ENCODE measurements at places on chromosomes 12 and 14.

DNA sequence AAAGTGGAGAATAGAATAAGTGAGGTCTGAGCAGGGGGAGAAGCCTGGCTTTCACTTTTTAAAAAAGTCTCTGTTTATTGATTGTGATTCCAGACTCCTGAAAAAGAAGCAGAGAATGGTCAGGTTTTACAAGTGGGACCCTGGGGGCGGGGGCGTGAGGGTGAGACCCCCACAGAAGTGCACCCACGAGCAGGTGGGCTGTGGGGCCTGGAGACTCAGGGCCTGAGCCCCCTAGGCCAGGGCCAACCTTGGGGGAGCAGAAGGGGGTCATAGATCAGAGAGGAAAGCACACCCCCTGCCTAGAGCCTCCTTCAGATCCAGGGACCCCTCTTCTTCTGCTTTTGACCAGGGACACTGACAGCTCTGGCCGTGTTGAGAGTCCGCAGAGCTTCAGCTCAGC lies 180.3 kb downstream of the ADGRD1 start:
- no peak for DNase-seq

DNA sequence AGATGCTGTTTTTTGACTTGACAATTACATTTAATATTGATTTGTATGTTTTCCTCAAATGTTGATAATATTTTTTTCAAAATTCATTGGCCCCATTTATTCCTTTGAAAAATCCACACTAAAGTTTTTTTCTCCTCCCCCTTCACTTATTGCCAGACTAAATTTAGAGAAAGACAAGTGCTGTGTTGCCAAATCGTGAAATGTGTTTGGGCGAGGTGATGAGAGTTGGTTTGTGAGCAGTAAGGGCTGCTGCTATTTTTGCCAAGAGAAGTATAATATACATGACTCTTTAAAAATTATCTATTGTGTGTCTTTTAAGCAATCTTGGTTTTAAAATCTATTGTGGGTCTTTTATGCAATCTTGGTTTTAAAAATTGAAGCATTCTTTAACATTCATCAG lies 188.9 kb downstream of the PPFIA2 start:
- DNase-seq: no peak

DNA sequence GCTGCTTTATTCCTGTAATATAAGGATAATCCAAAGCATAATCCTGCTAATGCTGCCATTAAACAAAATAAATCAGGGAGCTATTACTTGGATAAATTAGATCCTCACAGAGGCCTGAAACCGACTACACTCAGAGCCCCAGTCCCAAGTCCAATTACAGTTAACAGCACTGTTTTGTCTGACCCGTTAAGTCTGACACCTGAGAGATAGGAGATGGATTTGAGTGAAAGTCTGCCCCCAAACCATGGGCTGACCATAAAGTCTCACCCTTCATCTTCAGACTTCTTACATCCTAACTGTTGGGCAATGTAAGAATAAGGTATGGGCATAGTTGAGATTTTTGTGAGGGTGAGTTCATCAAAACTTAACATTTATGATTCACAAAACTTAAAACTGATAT lies 181.7 kb downstream of the PLCZ1 start:
- no peak for DNase-seq

DNA sequence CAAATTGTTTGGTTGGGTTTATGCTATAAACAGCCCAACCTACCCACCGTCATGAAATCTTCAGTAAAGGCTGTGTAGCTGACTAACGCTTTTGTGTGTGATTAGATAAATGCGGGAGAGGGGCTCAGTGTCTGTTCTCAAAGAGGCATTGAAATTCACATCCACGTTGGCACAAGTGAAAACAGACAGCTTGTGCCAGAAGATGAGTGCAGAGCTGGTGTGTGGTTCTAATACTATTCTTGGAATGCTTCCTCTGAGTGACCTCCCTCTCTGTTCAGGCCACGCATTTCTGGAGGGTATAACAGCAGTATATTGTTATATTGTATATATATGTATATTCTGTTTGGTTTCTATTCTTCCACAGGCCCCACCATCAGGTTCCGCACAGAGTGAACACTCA lies 263.8 kb downstream of the APAF1 start:
- no peak for DNase-seq

DNA sequence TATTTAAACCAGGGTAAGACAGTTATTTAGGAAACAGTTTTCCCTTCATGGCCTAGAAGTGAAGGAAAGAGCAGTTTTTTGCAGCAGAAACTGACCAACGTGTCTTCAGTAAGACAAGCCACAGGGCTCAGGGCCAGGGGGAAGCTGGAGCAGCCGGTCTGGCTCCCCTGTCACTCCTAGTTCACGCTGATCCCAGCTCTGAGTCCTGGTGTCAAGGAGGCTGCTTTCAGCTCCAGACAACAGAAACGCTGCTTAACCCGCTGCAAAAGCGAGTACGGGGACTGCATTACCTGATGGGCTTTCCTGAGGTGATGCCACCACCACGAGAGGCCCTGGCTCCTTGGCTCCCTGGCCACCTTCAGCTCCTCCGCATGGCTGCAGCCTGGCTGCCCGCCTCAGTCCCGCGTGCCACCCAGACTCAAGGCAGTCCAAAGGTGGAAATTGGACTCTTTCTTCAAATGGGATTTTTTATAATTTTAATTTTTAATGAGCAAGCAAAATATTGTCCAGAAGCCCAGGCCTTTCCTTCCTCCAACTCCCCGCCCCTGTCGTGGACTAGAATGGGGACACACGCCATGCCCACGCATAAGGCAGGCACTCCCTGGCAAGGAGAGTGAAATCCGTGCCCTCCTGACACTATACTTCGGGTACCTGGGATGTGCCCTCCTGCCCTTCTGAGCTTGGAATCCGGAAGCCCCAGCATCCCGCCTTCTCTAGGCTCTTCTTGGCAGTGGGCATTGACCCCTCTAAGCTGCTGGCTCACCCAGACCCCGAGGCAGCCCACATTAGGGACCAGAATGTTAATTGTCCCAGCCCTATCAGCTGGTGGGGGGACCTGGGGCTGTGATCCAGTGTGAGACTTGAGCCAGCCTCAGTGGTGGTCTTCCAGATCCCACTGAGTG lies 85.0 kb downstream of the PAPOLA start:
- DNase-seq: no peak

DNA sequence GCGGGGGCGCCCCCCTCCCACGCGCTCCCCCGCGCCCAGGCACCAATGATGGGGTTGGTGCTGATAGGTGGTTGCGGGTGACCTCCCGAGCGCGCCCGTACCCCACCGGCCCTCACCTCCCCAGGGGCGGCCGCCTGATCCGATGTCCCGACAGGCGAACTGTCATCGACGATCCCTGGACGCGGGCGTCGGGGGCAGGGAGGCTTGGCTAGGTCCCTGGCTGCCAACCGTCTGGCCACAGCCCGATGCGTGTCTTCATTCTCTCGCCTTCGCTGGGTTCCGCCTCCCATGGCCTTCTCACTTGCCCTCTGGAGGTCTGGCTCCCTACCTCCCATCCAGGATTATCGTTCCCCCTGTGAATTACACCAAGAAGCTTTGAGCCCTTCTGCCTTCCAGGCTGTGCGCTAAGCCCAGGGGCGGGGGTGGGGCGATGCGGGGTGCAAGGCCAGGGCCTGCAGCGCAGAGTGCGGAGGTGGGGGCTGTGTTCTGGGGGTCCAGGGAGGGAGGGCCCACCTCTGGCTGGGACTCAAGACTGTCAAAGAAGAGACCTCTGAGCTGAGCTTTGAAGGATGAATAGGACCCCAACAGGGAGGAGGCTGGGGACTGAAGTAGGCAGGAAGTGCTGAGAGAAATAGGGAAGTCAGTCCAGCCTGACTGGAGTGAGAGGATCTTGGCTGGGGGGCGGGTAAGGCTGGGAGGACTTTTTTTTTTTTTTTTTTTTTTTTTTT lies 7.7 kb upstream of the RACGAP1 start:
- DNase-seq: no peak

- no peak for DNase-seq
These were observed 25.3 kb downstream of the DTX1 start for GRCh38 chr12:113081873-113082272.

DNA sequence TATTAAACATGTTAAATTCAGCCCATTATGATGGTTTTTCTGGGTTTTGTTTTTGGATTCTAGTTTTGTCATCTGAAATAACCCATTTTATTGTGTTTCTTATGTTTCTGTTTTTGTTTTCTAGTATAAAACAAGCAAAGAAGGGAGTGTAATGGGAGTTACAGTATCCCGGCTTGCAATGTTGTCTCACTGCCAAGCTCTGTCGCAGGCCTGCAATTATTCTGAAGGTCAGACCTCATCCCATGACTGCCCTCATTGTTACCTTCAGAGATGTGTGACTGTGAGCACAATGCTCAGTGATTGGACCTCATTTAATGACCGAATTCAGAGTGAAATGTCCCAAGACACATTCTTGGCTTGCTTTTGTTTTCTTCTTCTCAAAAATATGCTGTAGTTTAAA lies 73.0 kb upstream of the ATF1 start:
- no peak for DNase-seq

DNA sequence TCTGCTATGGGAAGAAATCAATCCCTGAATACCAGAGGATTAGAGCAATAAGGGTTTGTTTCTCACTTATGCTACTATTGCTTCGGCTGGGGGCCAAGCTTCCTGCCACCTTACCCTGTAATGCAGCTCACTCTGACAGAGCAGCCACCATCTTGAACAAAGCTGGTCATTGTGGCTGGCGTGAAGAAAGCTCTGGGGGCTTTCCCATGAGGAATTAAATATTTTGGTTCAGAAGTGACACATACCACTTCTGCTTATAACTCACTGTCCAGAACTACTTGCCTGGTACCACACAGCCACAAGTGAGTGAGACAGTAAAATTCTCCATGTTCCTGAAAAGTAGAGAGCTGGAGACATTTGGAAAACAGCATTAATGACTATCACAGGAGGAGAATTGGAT lies 82.6 kb downstream of the GALNT8 start:
- no peak for DNase-seq

DNA sequence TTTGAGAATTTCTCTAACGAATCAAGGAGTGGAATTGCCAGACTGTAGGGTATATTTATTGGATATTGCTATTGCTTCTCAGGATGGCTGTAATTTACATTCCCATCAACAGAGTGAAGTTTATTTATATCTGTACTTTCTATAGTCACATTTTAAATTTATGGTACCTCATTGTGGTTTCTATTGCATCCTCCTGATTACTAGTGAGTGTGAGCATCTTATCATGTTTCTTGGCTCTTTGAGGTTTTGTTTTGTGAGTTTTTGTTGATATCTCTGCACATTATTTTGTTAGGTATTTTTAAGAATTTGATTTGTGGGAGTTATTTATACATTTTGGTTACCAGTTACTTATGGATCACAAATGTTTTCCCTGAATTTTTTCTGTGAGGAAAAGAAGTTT lies 13.9 kb downstream of the DNM1L start:
- DNase-seq: no peak

GRCh38 chr14:39218171-39218769 lies 15.4 kb upstream of the MIA2 start:
- no peak for DNase-seq

GRCh38 chr12:103197725-103198388 lies 240.4 kb downstream of the ASCL1 start:
- DNase-seq: no peak

- no peak for DNase-seq
These were observed 128.7 kb downstream of the KCNH5 start for GRCh38 chr14:62916551-62916950.

- no peak for DNase-seq
These were observed 237.2 kb downstream of the FBXL14 start for GRCh38 chr12:1357171-1357570.

GRCh38 chr14:52233693-52234092 lies 33.8 kb upstream of the PTGDR start:
- no peak for DNase-seq

DNA sequence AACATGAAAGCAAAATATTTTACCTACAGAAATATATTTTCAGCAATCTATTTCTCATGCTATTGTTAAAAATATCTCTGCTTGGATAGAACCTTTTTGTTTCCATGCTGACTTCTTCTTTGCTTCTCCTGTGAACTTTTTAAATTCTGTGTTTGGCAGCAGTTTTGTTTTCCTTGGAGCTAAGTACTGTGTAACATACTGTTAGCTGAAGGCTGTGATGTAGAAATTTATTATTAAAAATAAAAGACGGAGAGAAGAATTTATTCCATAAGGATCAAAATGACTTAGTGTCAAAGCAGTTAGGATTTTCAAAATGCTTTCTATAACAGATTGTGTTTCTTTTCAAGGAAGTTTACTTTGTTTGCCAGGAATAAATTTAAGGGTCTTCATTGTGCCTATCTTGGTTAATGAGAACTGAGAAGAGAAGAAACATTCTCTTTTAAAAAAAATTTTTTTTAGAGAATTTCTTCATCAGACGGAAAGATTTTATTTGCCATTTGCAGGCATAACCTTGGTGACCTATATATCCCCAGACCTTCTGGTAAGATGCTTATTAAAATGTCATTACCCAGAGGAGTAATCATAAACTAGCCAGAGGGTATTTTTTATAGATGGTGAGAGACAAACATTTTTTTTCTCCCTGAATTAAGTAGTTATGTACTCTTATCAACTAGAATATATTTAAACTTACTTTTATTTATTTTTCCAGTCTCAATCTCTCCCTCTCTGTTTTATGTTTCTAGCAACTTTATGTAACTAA lies 147.1 kb upstream of the SLCO1C1 start:
- DNase-seq: no peak

DNA sequence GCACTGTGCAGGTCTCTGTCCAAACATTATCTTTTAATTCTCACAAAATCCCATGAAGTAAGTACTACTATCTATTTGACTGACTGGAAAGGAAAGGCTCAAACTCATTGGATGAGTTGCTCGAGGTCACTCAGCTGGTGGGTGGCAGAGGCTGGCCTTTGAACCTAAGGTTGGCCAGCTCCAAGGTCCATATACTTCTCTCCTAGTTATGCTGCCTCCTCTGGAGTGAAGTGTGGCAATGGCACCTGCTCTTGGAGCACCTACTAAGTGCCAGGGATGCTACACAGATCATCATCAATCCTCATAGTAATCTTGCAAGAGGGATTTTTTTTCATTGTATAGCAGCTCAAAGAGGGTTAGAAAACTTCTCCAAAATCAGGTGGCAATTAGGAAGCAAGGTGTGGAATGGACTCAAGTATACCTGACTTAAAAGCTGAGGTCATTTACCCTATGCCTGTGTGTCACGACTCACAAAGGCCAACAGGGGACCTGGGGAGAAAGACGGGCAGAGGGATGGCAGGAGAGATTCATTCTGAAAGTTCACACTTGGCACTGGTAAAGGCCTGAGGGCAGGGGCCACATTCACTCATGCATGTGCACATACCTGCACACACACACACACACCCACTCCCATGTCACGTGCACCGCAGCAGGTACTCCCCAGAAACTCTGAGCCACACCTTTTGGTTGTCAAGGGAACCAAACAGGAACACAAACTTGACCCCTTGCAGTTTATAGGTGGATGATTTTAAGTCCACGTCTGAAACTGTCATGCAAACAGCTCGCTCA lies 146.4 kb downstream of the FOXN3 start:
- DNase-seq: no peak
